ENCODE measurements at places on chromosomes 7 and 10. TPM values are rescaled to one million over a fixed set of nuclear protein-coding genes. Genes with fewer than 3 reads are reported as not detected.

DNA sequence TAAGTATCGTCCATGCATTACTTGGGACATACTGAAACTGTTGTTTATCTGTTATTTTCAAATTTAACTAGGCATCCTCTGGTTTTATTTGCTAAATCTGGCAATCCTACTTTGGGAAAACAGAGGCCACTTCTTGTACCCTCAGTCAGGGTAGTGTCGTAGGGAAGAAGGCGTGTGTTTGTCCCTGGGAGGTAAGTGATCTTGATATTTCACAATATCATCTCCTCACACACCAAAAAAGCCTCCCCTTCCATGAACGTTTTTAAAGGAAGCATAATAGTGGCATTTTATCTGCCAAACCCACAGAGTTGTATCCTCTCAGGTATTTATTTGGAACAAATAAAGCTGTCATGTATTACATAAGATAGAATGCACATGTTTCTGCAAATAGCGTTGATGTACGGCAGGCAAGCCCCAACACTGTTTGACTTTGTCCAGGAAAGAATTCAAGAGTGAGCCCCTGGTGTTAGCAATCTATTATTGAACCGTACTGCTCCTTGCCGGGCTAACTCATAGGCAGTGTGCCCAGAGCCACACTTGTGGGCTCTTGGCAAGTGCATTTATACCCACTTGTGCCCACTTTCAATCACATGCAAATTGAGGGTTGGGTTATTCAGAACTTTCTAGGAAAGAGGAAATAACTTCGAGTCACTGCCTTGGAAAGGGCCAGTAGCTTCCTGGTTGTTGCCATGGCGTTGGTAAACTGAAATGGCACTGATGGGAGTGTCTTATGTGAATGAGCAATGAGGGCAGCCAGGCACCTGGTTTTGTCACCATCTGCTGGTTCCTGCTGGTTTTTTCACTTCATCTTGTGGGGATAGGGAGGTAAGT is 266.0 kb downstream of the USP6NL start:
- peak; percentile 64 for DNase-seq

DNA sequence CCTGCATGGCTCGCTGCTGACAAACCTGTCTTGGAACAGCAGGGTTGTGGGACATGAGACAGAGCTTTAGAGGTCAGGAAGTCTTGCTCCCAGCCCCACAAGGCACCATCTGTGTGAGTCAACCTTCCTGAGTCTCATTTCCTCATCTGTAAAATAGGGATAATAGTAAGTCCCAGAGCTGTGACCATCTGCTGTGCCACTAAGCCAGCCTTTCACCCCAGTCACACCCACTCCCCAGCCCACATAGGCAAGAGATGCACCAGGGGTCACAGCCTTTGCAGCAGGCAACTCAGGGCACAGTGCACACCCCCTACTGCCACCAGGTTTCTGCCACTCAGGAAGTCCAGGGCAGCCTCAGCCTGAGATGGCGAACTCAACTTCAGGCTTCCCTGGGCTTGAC is 29.4 kb upstream of the CDH23 start:
- DNase-seq, result no peak

- no peak for DNase-seq
Measured at GRCh38 chr10:129863201-129863663, 100.8 kb downstream of the EBF3 start.

DNA sequence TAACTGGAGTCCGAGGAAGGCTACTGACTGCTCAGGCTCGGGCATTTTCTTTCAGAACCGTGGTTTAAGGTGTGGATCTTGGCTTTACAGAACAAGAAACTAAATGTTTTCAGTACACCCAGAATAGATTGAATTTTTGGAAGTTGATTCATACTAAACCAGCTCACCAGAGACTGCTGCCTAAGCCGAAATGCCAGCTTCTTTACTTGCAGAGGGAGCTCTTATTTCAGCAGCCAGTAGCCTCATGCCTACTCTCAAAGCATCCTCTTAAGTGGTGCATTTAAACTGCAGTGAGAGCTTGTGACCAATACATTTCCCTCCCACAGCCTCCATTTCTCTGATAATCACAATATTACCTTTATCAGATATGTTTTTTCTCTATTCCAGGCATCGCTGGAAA is 615.1 kb downstream of the SUGCT start:
- no peak for DNase-seq

DNA sequence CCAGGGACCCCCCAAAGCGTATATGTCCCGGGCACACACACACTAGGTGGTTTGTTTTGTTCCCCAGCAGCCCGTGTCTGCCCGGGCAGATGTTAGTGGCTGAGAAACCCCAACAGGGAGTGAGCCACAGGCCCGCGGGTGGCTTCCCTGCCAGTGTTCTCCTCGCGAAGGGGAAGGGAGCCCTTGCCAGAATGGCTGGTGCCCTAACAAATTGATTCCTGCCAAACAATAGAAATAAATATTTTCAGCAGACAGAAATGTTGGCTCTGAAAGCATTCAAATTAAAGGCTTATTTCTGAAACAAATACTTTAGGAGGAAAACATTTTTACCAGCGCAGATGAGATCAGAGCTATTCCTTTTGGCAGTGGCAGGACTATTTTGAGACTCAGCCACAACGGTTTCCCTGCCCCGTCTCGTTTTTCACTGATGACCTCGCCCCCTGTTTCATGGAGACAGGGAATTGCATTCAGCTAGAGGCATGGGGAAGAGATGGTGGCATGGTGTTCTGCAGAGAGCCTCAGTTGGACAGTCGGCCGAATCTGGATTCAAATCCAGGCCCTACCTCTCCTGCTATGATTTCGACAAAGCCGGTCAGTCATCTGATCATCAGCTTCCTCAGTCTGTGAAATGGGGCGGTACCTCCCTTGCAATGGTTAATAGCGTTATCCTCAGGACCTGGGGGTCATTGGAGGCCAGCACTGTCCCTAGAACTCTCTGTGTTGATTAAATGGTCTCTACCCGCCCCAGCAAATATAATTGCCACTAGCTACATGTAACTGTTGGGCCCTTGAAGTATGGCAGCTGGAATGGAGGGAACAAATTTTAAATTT is 84.5 kb downstream of the CUX1 start:
- no peak for DNase-seq

- peak; percentile 72 for DNase-seq
Measured at GRCh38 chr10:119595676-119596515, 868 bp downstream of the TIAL1 start.

GRCh38 chr10:76334255-76334654 is 902.8 kb downstream of the LRMDA start:
- no peak for DNase-seq

GRCh38 chr10:10389182-10389581 is 628.5 kb upstream of the CELF2 start:
- no peak for DNase-seq

DNA sequence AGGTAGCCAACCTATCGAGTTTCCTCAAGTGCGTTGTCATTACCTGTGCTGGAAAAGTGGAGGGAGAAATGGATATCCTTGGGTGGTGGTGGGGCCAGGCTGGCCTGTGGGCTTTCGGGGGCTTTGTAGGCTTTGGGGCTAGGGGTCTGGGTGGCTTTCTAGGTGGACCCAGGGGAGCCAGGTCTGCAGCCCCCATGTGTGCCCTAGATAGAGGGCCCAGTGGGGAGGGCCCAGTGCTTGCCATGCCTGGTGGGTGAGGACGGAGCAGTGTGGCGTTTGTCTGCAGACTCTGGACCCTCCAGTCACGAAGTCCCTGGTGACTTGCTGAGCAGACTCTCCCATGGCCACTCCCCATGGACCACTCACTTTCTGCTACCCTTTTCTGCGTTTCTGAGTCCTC is 19.7 kb downstream of the EMX2 start:
- DNase-seq, result no peak

GRCh38 chr7:150332852-150333635 is 8.4 kb downstream of the RARRES2 start:
- no peak for DNase-seq

- no peak for DNase-seq
Measured at GRCh38 chr7:149595541-149595940, 97.9 kb upstream of the ZNF746 start.

DNA sequence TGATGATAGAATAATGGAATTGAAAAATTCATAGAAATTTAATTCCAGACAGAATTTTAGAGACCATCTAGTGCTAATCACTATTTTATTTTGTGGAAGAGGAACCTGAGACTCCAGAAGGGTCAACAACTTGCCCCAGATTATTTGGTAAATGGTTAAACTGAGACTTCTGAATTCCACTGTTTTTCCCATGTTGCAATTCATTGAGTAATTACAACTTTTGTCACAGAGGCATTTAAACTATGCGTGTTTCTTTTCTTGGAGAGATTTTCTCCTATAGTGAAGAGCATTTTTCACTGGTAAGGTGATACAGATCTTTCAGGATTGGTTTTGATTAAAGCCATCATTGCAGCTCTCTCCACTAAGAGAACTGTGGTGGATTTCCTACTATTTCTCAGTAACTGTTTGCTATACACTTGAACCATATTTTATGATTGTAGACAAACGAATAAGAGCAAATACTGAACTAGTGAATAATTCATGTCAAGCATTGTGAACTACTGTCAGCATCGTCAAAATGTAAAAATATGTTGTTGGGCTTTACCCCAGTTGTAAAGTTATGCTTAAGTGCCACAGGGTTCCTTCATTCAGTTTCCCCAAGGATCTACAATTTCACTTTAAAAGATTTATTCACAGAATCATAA is 26.5 kb downstream of the LRGUK start:
- no peak for DNase-seq

DNA sequence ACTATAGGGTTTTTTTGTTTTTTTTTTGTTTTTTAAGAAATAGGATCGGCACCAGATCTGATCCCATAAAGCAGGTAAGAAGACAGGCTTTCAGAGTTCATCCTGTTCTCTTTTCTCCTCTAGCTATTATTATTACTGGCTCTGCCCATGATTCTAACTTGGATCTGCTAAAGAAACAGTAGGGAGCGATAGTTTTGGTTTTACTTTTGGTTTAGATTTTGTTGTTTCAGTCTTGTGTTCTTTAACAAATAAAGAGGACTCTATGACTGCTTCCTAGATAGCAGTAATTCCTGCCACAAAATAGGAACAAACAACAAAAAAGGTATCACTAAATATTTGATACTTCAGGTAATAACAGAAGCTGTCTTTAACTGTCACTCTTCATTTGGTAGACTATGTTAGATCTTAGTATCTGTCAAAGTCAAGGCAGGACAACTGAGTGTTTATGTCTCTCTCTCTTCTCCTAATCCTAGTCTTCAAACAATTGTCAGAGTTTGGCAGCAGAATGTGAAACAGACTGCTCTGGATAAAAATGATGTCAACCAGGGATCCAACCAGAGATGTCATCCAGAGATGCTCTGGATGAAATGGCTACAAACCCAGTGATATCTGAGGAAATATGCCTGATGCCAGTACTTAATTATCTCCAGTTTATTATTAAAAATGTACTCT is 99.8 kb downstream of the KMT2C start:
- no peak for DNase-seq

GRCh38 chr7:134777470-134777869 is 2.0 kb upstream of the CALD1 start:
- DNase-seq, result no peak

DNA sequence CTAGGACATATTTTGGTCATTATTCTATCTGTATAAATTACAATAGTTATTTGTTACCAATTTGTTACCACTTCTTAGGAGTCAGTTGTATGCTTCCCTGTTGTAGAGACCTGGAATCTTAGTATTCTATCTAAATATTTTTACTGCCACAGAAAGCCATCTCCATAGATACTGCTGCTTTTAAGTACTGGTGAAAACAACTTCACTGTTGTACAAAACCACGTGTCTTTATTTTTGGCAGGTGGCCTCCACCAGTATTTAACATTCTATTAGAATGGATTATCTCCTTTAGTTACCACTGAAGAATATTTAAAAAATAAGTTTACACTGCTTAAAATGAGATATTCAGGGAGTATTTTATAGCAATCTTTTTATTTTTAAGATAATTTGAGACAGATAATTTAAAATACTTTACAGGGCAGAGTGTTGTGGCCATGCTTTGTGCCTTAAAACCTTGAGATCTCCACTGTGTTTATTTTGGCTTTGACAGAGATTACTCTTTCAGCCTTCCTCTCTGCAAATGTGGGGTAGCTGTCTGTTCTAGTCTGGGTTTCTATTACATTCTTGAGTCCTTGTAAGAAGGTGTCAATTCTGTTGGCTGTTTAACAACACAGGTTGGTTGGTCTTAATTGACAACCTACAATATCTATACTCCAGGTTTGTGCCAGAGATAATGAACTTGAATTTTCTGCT is 185.6 kb downstream of the LRRC4 start:
- no peak for DNase-seq

DNA sequence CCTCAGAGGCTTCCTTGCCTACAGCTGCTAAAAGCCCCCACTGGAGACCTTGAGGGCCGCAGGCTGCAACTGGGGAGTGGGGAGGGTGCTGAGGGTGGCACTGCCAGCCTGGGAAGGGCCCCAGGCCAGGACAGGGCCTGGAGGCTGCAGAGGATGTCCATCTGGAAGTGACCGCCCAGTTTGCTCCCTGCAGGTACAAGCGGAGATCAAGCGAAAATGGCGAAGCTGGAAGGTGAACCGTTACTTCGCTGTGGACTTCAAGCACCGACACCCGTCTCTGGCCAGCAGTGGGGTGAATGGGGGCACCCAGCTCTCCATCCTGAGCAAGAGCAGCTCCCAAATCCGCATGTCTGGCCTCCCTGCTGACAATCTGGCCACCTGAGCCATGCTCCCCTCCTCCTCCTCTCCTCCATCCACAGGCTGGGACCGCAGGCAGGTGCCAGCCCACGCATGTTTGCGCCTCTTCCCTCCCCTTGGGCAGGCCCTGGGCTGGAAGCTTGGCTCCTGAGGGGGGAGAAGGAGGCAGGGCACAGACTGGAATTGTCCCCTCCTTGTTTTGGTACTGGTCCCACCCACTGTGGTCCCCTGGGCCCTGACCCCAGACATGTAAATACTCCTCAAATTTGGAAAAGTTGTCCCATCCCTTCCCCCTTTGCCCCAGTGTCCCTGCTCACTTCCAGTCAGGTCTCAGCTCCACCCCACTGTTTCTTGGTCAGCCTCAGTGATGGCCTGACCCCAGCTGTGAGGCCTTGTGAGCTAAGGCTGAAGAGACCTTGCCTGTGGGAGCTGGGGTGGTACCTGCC is 54.4 kb downstream of the ADCYAP1R1 start:
- no peak for DNase-seq

DNA sequence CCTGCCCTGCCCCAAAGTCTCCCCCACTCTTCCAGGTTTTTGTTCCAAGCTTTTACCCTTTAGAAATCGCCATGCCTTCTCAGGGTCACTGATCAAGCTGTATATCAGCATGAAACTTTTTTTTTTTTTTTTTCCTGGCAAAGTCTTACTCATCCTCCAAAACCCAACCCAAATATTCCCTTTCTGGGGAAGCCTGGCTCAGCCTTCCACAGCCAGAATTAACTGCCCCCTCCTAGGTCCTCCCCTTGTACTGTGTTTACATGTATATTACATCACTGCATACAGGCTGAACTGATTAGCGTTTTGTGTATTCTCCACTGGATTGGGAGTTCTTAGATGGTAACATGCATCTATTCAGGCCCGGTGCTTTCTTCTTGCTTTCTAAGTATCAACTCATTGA is 4.6 kb upstream of the NOBOX start:
- DNase-seq, result no peak

PDE1C gene
- not detected for total RNA-seq

ZC3HAV1L gene
- total RNA-seq, result 0.25 TPM

TYW1B gene
- 5.6 TPM for total RNA-seq

PNLIP gene
- total RNA-seq, result not detected

GHRHR gene
- total RNA-seq, result not detected

POLR3A gene
- total RNA-seq, result 17.7 TPM

ITPRID1 gene
- total RNA-seq, result not detected

RBP3 gene
- not detected for total RNA-seq

ABHD11 gene
- 18.3 TPM for total RNA-seq

PAOX gene
- 1.6 TPM for total RNA-seq

PKD2L1 gene
- 0.25 TPM for total RNA-seq

GALNT11 gene
- total RNA-seq, result not detected
